ENCODE measurements at places on chromosomes 1 and 21.

- no peak for DNase-seq
Observed at GRCh38 chr1:5740865-5741860, 251.1 kb downstream of the NPHP4 start.

DNA sequence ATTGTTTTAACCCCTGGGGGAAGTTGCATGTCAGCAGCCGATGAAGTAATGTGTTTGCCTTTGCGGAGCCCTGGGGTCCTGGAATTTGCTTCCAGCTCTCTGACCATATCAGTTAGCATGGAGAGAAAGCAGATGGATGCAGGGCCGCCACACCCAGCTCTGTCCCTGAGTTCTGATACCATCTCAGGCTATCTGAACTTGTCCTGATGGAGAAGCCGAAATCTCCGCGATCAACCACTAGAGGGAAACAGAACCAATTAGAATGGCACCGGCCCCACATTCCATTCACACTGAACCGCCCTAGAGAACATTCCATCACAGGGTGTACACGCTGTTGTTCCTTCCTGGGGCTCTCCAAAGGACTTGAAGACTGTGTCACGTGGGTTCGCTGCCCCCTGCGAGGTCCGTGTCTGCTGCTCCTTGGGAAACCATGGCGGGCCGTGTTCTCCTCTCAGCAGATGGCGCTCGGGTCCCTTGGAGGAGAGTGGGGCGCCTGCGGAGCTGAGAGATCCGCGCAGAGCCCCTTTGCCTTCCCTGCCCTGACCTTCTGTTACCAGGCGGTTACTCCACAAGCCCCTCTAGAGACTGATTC is 75.4 kb downstream of the ABCA4 start:
- DNase-seq, result peak; percentile 86

GRCh38 chr1:245837718-245838117 is 669.4 kb downstream of the SMYD3 start:
- no peak for DNase-seq

DNA sequence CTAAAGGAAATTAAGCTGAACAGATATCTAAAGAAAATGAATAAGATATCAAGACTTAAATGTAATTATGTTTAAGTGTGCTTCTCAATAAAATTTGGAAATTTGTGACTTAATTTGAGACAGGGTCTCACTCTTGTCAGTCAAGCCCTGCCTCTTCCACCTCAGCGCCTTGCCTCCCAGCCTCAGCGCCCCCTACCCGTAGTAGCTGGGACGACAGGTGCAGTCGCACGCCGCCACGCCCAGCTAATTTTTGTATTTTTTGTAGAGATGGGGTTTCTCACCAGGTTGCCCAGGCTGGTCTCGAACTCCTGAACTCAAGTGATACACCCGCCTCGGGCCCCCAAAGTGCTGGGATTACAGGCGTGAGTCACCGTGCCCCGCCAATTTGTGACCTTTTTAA is 117.0 kb downstream of the CLEC20A start:
- peak; percentile 36 for DNase-seq

- no peak for DNase-seq
Observed at GRCh38 chr1:12464045-12464461, 154.0 kb downstream of the DHRS3 start.

DNA sequence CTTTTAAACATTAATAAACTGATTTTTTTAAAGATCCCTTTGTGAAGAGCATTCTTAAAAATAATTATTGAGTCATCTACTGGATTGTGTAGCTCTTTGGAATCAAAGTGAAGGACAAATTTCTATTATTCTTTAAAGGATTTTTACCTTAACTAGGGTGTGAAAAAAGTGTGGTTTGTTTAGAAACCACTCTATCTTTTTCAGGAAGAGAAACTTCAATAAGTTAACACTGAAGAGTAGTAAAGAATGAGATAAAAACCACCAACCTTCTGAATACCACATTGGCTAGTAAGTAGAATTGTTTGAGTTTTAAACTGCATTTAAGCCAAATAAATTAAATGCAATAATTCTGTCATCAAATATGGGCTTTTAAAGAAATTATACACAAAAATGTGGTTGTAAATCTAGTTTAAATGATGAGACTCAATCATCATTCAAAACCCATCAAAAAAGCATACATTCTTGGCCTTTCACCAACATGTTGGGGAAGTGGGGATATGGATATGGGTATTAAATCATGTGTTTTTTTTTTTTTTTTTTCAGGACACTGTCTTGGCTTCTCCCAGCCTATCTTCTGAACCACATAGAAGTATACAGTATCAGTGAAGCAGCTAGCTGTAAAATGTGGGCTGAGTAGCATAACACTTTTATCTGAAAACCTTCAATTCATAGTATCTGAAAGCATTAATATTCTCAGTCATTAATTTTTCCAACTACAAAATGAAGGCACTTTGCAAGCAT is 4.8 kb downstream of the S1PR1 start:
- no peak for DNase-seq

DNA sequence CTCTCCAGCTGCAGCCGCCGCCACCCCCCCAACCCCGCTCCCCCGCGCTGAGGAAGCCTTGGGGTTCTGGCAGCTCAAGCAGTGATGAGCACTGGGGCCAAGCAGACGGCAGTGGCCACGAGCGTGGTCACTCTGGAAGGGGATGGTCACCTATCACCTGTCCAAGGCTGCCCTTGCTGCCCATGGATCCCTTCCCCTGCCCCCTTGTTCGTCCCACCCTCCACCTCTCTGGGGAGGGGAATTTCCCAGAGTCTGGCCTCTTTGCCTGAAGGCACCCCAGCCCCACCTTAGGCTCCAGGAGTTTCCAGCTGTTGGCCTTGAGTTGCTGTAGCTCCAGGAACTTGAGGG is 7.2 kb upstream of the SMIM12 start:
- no peak for DNase-seq

GRCh38 chr1:103336408-103336807 is 189.1 kb upstream of the RNPC3 start:
- DNase-seq, result no peak
